Naive thymus-derived CD8-positive, alpha-beta T cell (primary cell): ENCODE measurements at places on chromosomes 1 and 21.

- DNase-seq: no peak
Measured at GRCh38 chr1:187264995-187265602, 436.4 kb downstream of the PLA2G4A start.

- DNase-seq: no peak
Measured at GRCh38 chr1:16727190-16728111, 12.9 kb upstream of the RNU1-4 start.

DNA sequence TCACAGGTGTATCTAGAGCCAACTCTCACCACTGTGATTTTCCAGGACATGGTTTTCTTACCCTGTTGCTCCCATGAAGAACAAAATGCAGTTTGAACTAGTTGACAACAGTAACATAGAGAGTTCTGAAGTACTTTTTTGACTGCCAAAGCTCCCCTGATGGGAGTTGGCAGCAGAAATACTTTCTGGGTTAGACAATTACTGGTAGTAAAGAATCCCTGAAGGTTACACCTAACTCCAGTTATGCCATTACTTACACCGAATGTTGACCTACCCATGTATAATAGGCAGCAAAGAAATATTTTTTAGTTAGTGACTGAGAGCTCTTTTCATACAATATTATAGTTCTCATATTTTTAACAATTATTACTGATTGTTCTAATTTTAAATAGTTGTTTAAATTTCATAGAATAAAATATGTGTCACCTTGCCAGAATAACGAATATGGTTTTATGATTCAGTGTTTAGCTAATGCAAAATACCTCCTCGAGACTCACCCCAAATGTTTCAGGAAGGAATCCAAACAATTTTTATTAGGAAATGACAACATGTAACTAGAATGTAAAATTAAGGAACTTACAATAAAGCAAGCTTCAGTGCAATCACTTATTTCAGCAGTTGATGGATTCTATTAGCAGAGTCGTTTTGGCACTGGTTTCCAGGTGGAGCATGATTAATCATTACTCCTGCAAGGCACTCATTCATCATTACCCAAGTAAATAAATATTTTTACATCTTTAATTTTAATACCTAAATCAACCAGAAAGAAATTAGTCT lies 237.6 kb downstream of the MRPL39 start:
- no peak for DNase-seq

DNA sequence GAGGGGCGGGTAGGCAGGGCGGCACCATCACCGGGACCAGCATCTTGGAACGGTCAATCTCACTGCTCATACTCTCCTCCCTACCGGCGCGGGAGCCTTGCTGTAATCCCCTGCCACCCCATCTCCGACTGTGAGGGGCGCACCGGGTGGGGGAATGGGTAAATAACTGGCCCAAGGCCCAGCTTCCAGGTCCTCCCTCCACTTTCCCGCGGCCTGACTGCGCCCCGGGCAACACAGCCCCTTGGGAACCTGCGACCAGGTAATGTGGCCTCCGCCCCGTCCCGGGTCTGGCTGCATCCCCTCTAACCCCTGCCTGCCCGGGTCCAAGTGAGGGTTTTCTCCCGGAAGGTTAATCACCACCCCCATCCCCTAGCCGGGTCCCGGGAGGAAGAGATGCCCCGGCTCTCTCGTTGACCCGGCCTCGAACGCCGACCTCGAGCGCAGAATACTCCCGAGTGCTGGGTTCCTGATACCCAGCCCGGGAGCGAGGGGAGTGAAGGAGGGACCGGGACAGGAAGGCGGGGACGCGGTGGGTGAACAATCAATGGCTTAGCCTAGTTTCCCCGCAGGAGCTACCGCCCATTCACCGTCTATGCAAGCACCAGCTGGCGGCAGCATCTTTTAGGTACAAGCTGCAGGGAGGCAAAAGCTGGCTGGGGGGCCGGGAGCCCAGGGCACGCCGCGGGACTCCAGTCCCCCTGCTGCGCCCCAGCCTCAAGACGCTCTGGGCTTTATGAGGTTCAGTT lies 5.9 kb upstream of the LHX9 start:
- no peak for DNase-seq

- DNase-seq: no peak
Measured at GRCh38 chr1:167339405-167339804, 118.7 kb downstream of the POU2F1 start.
